ENCODE measurements at places on chromosomes 7 and 10.

- no peak for DNase-seq
These were observed 173.8 kb downstream of the DIP2C start for GRCh38 chr10:515674-516073.

DNA sequence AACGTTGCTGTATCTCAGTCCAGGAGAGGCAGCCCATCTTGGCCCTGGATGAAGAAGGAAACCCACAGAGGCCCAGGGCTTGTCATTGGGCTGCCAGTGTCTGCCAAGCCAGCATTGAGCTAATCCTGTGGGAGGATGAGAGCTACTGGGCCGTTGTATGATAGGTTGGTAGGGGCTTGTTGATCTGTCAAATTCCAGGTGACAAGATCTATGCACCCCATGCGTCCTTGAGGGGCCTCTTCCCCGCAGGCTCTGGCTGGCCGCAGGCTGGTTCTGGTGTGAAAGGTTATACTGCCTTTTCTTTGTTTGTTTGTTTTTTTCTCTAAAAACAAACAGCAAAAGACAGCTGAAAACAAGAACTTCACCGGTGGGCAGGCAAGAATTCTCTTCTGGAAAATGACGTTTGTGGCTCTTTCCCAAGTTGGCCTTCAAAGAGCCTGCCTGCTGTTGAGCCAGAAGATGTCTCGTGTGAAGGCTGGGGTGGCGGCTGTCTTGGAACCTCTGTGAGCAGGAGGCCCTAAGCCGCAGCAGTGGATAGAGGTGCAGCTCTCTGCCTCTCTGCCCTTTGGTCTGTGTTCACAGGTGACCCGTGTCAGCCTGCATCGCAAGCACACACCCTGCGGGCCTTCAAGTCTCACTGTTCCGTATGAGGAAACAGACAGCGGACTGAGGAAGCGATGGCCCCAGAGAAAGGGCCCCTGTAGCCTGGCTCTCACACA lies 23.3 kb downstream of the CYP17A1 start:
- no peak for DNase-seq

DNA sequence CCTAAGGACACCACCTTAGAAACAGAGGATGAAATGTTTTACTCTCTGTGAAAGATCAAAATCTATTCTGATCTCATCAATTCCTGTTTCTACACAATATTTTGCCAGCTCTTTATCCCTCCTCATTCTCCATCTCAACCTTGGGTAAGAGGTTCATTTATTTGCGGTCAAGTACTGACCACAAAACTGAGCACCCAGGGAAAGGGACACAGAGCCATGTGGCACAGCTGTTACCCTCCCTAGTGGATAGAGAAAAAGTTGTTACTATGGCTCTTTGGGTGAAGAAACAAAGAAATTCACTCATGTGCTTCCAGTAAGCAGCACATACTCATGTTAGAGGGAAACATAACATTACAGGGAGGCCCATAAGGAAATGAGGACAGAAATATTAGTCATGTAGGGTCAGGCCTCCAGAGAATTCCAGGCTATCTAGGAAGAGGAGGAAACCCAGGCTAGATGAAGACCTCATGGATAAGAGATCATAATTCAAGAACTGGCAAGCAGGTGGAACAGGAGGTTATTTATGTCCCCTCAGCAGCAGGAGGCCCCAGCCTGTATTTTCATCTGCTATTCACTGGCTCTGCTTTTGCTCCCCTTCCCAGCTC lies 114.5 kb downstream of the ATE1 start:
- no peak for DNase-seq

GRCh38 chr10:707456-707855 lies 18.0 kb upstream of the DIP2C start:
- no peak for DNase-seq
